ENCODE measurements at places on chromosomes 6 and 20. TPM values are rescaled to one million over a fixed set of nuclear protein-coding genes. Genes with fewer than 3 reads are reported as not detected.

Gene GPR63
- 0.72 TPM for total RNA-seq

Gene RANBP9
- 23.4 TPM for total RNA-seq

Gene PTK6
- 31.1 TPM for total RNA-seq

Gene RRAGD
- 15.4 TPM for total RNA-seq

Gene MOXD1
- under 0.01 TPM for total RNA-seq

Gene PRKN
- total RNA-seq, result 0.64 TPM

Gene BACH2
- 1.9 TPM for total RNA-seq

Gene PRPH2
- not detected for total RNA-seq

Gene VGLL2
- not detected for total RNA-seq

Gene CALHM4
- not detected for total RNA-seq

Gene BTNL2
- not detected for total RNA-seq

Gene ASIP
- not detected for total RNA-seq

Gene BPIFA1
- not detected for total RNA-seq

Gene NEURL2
- total RNA-seq, result 5.5 TPM

Gene CSNK2A1
- total RNA-seq, result 148 TPM

Gene SLC32A1
- not detected for total RNA-seq

Gene GRM1
- not detected for total RNA-seq
